ENCODE measurements at places on chromosomes 12 and 14. TPM values are rescaled to one million over a fixed set of nuclear protein-coding genes. Genes with fewer than 3 reads are reported as not detected.

DNA sequence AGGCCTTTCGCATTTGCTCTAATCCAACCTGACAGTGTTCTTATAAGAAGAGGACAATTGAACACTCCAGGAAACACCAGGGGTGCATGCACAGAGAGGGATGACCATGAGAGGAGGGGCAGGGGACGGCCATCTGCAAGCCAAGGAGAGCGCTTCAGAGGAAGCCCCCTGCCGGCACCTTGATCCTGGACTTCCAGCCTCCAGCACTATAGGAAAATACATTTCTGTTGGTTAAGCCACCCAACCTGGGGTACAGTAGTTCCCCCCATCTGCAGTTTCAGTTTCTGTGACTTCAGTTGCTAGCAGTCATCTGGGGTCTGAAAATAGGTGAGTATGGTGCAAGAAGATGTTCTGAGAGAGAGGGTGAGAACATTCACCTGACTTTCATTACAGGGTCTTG, 64.7 kb downstream of the CLMN start:
- no peak for DNase-seq
- H3K27ac ChIP-seq, result no peak overlapping the region
- H3K27me3 ChIP-seq, result no peaks in the 10 kb centered on the region

GRCh38 chr12:65867394-65867793, 43.1 kb downstream of the HMGA2 start:
- H3K27me3 ChIP-seq, result no peaks in the 10 kb centered on the region
- no peaks in the 10 kb centered on the region for H3K36me3 ChIP-seq
- H3K4me3 ChIP-seq, result no peak overlapping the region

DNA sequence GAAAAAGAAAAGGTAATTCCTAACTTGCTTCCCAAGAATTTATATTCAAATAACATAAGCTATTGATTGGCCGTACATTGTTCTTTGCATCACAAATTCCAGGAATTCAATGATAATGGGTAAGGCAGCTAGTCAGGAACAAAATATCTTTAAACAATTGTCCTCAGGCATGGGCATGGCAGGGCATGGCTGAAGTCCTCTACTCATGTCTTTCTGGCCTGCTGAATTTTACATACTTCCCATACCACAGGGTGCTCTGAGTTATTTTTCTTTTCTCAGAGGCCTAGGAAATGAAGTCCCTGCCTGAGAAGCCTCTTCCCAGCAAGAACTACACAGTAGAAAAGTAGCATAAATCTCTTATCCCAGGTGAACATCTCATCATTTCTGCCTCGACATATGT, 15.1 kb upstream of the DRAM1 start:
- no peaks in the 10 kb centered on the region for H3K4me1 ChIP-seq
- H3K4me3 ChIP-seq, result no peak overlapping the region
- no peak for DNase-seq
- H3K36me3 ChIP-seq, result no peaks in the 10 kb centered on the region

Gene REM2
- total RNA-seq, result 11.1 TPM

Gene NID2
- not detected for total RNA-seq

Gene TOMM20L
- total RNA-seq, result not detected

Gene GUCY2C
- total RNA-seq, result not detected

- no peak overlapping the region for H3K27ac ChIP-seq
- H3K27me3 ChIP-seq, result no peaks in the 10 kb centered on the region
- peaks cover 4% of the 10 kb centered on the region for H3K4me1 ChIP-seq
- DNase-seq, result no peak
- H3K36me3 ChIP-seq, result no peaks in the 10 kb centered on the region
- H3K4me3 ChIP-seq, result no peak overlapping the region
Observed at GRCh38 chr12:57029457-57029856, 13.1 kb upstream of the TAC3 start.

Gene C12orf50
- 0.15 TPM for total RNA-seq

GRCh38 chr12:49458816-49459215, 80.0 kb upstream of the KCNH3 start:
- no peak overlapping the region for H3K4me3 ChIP-seq
- no peak overlapping the region for H3K27ac ChIP-seq
- no peaks in the 10 kb centered on the region for H3K36me3 ChIP-seq
- H3K27me3 ChIP-seq, result no peaks in the 10 kb centered on the region

DNA sequence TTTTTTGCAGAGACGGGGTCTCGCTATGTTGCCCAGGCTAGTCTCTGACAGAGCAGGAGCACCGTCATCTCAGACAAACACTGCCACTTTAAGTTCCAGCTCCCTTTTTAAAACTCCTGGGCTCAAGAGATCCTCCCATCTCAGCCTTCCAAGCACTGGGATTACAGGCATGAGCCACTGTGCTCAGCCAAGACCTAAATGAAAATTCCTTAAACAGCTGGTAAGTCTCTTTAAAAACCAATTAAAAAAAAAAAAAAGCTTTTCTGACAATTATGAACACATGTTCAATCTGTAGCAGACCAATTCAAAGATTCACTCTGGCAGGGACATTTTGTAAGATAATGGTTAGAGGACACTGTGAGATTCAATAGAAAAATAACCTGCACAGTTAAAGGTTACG, 77.8 kb downstream of the HECTD4 start:
- H3K36me3 ChIP-seq, result peaks cover 48% of the 10 kb centered on the region
- DNase-seq, result no peak
- peaks cover 5% of the 10 kb centered on the region for H3K4me1 ChIP-seq
- no peaks in the 10 kb centered on the region for H3K27me3 ChIP-seq

Data from CD4-positive, CD25-positive, alpha-beta regulatory T cell (primary cell).